AG08395 (cell line): ENCODE measurements at places on chromosomes 4 and X.

DNA sequence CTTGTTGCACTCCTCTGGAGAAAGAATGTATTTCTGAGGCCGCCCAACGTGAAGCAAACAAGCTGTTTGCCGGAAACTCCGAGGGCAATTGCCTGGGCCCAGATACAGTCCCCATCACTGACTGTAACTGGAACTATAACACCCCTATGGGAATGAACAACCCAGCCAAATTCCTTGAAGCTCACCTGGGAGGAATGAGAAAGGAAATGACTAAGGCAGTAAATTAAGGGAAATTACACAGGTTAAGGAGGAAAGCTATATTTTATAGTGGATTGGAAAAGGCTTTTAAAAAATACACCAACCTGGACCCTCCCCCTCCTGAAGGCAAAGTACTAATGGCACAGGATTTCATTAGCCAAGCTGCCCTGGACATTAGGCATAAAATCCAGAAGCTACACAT, 11.7 kb upstream of the HERC5 start:
- DNase-seq = no peak

- DNase-seq = peak; percentile 22
These were observed 146.2 kb downstream of the KCNIP4 start for GRCh38 chr4:21802406-21802805.

- no peak for DNase-seq
These were observed 3.3 kb downstream of the ING2 start for GRCh38 chr4:183507925-183508696.

GRCh38 chrX:101530944-101531343, 19.4 kb upstream of the ARMCX1 start:
- no peak for DNase-seq

DNA sequence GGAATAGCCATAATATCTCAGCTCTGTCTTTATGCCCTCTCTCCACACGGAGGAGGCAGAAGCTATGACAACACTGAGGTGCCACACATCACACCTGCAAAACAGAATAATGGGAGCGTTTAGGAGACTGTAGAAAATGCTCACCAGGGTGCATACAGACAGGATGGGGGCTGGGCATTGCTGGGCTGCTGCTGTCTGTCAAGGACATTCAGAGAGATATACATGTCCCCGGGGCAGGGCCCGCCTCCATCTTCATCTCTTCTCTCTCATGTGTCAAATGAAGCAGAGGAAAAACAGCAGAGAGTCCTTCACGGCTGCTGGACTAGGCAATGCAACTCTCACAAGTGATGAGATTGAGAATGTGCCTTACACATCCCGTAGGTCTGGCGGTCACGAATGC, 65.3 kb upstream of the DHRSX start:
- no peak for DNase-seq

DNA sequence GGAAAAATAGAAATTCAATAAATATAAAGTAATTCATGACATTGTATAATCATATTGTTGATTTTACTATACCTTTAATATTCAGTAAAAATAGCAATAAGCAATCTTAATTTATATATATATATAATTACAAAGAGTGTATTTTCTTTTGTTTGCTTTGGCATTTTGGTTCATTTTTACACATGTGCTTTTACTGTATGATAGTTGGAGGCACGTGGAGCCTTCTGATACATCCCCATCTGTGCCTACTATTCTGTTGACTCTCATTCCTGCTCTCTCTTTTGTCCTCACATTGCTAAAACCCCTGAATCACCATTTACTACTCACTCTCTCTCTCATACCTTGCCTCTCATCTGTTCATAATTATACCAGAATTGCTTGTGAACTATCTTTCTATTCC, 106.4 kb upstream of the NDST4 start:
- DNase-seq = no peak

- no peak for DNase-seq
These were observed 14.3 kb downstream of the RCHY1 start for GRCh38 chr4:75499900-75500299.

DNA sequence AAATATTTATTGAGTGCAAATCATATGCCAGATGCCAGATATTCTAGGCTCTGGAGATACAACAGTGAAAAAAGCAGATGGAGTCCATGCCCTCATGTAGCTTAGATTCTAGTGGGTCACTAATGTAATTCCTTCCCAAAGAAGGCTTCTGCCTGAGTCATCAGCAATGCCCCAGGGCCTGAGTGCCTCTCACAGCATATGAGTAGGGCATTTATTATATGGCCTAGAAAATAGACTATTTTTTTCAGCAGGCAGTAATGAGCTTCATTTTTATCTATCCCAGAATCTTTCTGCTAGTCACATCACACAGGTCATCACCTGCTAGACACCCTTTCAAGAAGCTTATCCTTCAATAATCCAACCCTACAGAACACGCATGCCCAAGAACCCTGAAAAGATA, 22.3 kb downstream of the TMEM31 start:
- no peak for DNase-seq

GRCh38 chr4:182748949-182749348, 168.2 kb downstream of the DCTD start:
- no peak for DNase-seq

GRCh38 chrX:131728295-131729145, 184.6 kb downstream of the OR13H1 start:
- peak; percentile 67 for DNase-seq

DNA sequence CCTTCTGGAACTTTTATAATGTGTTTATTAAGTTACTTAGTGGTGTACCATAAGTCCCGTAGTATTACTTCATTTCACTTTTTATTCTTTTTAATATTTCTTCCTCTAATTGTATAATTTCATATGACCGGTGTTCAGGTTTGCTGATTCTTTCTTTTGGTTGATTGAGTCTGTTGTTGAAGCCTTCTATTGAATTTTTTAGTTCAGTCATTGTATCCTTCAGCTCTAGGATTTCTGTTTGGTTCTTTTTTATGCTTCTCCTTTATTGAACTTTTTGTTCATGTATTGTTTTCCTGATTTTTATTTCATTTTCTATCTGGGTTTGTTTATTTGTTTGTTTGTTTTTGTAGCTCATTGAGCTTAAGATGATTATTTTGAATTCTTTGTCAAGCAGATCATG, 8.8 kb downstream of the CEP44 start:
- DNase-seq = no peak

DNA sequence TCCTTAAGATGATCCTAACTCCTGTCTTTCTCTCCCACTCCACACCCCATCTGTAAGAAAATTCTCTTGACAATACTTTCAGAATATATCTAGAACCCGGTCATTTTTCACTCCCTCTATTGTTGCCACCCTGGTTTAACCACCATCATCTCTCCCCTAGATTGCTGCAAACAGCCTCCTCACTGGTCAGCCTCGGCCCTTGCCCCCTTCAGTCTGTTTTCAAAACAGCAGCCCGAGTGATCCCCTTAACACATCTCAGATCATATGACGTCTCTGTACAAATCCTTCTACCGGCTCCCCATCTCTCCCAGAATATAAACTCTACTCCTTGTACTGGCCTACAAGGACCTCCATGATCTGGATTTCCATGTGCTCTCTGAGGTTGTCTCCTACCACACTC, 35.2 kb upstream of the F9 start:
- no peak for DNase-seq

DNA sequence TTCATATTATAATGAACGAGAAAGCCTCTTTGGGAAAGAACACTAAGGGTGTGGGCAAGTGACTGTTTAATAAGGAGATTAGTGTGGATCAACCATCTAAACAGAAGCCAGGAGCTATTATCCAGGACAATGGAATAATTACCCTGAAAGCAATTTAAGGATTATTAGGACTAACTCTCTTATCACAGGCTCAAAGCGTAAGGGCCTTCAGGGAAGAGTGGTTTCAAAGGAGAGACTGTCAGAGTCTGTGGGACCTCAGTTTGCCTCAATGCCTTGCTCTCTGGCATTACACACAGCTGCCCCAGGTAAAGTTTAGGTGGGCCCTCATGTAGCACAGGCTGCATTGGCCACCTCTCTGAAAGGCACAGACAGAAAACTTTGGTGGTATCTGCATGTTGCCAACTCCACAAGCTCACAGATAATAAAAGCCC, 717.2 kb upstream of the ADGRL3 start:
- no peak for DNase-seq

GRCh38 chr4:10456595-10457254, 501 bp downstream of the ZNF518B start:
- no peak for DNase-seq
